NCI-H82 (cell line): ENCODE measurements at places on chromosomes 6 and 20.

- no peak for DNase-seq
These were observed 496.8 kb upstream of the JAG1 start for GRCh38 chr20:11170565-11170964.

DNA sequence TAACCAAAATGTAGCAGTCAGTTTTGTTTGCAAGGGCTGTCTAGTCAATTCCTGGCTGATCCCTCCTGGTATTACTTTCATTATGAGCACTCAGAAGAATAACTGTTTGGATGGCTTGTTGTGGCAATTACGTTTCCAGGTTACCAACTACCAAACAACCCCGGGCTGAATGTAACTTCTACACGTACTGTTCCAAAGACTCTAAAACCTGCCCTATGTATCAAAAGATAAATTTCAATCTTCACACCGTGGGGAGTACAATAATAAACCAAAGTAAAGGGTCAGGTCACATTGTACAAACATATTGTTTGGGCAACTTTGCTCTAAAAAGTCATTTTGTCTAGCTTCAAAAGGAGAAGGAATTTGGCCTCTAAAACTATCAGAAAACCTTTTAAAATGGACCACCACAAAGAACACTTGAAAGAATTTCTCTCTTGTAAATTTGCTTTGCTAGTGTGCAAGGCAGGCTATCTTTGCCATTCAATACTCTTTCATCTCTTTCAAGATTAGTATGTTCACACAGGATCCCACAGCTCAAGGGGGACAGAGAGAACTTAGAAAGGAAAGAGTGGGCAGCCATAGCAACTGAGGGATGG, 27.6 kb downstream of the DCDC2 start:
- DNase-seq: peak; percentile 8

DNA sequence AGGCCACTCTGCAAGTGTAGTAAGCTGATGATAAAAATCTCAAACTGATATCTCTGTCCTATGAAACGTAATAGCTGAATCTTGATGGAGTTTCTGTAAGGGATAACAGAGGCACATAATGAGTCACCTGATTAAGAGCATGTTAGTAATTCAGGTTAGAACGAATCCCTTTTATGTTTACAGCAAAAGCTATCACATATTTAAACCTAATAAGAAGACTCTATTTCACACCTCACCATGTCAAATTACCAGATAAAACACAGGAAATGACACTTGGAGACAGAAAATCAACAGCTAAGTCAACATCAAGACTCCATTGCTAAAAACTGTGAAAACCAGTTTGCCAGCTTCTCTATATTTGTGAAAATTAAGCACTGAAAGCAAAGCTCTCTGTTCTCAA, 11.8 kb downstream of the CST7 start:
- DNase-seq: no peak

DNA sequence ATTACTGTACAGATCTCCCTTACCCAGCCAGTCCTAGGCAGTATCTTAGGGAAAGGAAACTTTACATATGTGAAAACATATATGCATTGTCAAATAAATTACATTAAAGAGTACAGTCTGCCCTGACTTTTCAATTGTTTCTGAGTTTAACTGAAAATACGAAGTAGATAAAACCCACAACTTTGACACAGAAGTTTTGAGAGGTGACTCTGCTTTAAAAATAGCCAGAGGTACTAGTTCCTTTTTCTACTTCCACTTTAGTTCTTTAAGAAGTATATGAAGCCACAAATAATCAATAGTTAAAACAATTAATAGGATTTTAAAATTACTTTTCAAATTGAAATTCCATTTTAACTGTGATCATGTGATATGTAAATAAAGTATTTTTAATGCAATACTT, 62.9 kb downstream of the BMP5 start:
- no peak for DNase-seq

- no peak for DNase-seq
These were observed 109.7 kb downstream of the AKAP7 start for GRCh38 chr6:131244942-131245341.

DNA sequence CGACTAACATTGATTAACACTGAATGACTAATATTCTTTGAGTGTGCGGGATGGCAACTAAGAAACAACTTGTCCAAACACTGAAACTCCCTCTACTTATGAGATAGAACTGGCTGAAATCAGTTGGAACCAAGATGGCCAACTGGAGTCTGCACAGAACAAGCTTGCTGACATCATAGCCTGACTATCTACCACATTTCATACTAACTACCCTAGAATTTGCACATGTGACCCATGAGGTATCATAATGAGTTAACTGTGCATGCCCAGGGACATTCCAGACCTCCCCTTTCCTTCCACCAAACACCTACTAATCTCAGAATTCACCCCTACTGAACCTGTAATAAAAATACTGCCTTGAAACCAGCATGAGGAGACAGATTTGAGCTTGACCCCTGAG, 43.2 kb downstream of the PHIP start:
- DNase-seq: no peak

DNA sequence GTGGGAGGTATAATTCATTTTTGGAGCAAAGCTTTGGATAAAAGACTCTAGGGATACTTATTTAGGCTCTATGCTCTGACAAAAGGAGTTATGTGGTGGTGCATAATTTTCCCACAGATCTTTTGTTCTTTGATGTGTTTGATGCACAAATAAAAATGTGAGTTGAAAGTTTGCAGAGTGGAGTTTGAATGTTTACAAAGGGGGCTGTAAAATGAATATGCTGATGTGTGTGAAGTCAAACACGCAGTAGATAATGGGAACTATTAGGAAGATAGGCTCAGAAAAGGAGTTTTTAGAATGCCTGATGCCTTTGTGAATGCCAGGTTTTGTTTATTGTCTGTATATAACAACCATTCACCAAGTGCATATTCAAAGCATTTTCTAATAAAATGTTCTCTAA, 545.0 kb upstream of the EPHA7 start:
- no peak for DNase-seq

DNA sequence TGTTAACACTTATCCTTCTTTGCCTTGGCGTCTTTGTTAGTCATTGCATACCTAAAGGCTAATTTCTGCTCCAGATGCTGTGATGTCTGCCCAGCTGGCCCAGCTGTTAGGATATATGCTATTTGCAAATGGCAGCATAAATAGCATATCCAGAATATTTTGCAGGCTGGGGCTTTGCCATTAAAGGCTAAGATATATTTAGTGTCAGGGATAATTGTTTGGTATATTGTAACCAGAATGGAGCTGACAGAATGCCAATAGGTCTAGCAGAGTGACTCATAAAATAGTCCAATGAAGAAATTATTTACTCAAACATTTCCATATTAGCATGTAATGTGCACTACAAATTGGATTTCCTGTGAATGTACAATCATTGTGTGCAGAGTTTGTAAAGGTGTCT, 584.1 kb upstream of the FLRT3 start:
- no peak for DNase-seq

- peak; percentile 67 for DNase-seq
These were observed 24.5 kb downstream of the CLIC5 start for GRCh38 chr6:45991189-45991588.

GRCh38 chr6:13709689-13710551, 1.7 kb downstream of the RANBP9 start:
- DNase-seq: peak; percentile 54

DNA sequence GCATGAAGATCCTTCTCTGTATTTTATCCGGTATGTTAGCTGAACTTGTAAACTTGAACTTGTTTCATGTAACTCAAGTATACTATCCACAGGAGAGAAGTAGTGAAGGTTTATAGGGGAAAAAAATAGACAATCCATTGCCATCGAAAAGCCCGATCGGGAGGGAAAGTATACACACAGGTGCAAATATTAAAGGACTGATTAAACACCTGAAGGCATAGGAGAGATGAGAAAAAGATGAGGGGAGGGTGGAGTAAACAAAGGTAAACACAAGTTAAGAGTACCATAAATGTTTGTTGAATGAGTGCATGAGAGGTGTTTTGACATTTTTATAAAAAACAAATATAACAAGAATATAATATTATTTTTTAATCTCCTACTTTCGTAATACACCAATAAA, 64.3 kb upstream of the CITED2 start:
- DNase-seq: no peak

DNA sequence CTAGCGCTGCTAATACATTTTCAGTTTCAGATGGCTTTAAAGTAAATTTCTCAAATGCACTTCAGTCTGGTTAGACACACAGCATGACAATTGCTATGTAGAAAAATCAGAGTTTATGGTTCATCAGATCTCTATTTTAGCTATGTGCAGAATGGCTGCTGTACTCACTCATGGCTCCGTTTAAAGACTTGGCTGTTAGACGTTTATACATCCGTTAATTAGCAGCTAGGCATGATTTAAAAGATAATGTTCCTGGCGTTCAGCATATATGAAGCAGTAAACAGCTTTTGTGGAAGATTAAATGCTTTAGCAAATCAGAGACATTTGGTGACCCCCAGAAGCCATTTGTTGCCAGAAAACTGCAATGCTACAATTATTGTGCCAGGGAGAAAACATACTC, 350.0 kb upstream of the MANEA start:
- peak; percentile 56 for DNase-seq

- DNase-seq: peak; percentile 95
These were observed 15.8 kb upstream of the RBPJL start for GRCh38 chr20:45290677-45291355.

GRCh38 chr6:132818404-132819359, 4.3 kb downstream of the RPS12 start:
- DNase-seq: peak; percentile 56

GRCh38 chr6:37017606-37018197, 12.2 kb downstream of the FGD2 start:
- DNase-seq: no peak

- DNase-seq: peak; percentile 66
These were observed 179.8 kb downstream of the TASP1 start for GRCh38 chr20:13458860-13459451.

GRCh38 chr6:65191471-65191870, 515.6 kb downstream of the EYS start:
- DNase-seq: no peak
